HEK293T (cell line): ENCODE measurements at places on chromosomes 5 and 9.

GRCh38 chr5:60271517-60271916 is 378.0 kb upstream of the PDE4D start:
- no peak for DNase-seq

- no peak for DNase-seq
These were observed 230.5 kb downstream of the SYK start for GRCh38 chr9:91032121-91032531.

DNA sequence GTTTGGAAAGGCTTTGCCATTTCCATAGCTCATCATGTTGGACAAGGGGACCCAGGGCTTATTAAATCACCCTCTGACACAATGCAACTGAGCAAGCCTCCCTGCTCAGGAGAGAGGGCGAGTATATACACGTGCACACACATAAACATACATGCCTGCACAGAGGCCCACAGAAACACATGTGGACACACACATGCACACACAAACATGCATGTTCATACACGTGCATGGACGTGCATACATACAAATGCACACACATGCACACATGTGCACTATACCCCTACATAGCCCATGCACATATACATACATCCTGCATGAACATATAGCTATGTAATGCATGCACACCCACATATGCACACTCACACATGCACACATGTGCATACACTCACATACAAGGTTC is 99.5 kb upstream of the ALDH1B1 start:
- DNase-seq = no peak

DNA sequence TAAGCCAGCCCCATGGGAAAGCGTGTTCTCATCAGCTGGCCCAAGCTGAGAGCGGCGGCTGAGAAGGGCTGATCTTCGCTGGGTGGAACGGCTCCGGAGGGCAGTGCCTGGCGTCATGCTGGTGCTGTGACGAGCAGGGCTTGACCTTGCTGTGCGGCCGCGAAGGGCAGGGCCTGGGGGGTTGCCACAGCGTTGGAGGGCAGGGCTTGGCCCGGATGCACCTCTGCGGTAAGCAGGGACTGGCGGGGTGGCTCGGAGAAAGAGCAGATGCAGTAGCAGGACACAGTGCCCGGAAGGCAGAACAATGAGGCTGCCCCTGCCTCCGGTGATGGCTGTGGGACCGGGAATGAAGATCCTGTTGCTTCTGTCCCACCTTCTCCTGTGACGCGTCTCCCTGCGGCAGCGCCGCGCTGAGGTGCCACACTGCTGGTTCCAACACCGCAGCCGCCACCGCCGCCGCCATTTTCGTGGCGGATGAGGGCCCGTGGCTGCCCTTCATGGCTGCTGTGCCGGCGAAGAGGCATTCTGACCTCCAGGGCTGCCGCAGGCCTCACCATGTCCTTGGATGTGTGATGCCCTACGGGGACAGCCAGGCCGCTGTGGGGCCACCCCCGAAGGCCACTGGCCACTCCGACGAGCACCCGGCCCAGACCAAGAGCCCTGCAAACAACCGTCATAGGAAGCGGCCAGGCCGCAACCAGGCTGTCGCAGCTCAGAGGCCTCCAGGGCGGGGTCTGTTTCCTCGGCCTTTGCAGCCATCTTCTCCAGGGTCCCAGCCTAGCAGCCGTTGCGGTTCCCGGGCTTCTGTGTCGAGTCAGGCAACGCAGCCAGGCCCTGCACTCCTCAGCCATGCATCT is 890.5 kb upstream of the CTNND2 start:
- no peak for DNase-seq

DNA sequence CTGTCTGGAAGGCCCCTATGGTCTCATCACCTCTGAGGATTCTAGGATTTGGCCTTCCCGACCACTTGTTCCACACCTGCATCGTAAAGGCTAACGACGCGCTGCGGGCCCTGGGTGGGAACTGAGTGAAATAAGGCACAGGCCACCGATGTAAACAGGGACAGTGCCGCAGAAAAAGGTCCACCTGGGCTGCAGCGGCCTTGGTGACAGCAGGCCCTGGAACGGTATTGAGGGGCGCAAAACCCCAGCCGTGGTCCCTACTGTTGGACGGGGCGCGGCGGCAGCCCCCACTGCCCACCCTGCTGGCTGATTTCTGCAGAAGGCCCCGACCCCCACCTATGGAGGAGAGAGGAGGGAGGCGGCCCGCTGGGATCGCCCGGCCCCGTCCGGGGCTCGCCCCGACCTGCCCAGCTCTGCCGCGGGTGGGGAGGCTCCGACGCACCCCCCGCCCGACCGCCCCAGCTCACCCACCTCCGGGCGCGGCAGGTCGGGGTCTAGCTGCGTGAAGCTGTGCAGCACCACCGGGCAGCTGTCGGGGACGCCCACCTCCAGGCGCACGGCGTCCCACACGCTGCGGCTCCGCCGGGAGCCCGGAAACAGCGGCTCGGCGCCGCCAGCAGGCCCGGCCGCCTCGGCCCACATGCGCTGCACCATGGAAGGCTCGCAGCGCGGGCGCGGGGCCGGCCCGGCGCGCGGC is 391 bp downstream of the RALGDS start:
- DNase-seq = no peak

GRCh38 chr9:1619915-1620710 is 395.0 kb upstream of the SMARCA2 start:
- peak; percentile 10 for DNase-seq

GRCh38 chr5:94503677-94504076 is 114.7 kb downstream of the KIAA0825 start:
- DNase-seq = no peak

- DNase-seq = no peak
These were observed 79.8 kb upstream of the MAMDC2 start for GRCh38 chr9:69963803-69964202.

DNA sequence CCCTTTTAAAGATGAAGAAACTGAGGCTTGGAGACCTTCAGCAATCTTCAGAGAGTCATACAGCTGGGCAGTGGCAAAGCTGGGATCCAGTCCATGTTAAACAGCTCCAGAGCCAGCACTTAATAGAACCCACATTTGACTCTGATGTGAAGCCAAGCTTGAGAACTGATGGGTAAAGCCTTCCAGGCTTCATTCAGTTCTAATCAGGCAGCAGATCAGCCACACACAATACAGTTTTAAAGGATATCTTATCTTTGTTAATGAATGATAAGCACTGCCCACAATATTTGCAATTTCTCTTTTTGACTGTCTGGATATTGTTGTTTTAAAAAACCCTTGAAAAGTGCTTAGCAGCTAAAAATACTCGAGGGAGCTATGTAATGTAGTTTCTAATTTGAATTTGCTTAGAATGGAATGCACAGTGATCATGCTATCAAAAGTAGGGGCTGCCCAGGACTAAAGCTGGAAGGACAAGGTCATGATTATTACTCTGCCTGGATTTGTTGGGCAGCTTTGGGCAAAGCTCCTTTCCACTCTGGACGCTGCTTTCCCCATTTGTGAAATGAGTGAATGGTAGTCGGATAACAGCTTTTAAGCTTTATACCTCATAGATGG is 31.3 kb upstream of the HTR4 start:
- no peak for DNase-seq

DNA sequence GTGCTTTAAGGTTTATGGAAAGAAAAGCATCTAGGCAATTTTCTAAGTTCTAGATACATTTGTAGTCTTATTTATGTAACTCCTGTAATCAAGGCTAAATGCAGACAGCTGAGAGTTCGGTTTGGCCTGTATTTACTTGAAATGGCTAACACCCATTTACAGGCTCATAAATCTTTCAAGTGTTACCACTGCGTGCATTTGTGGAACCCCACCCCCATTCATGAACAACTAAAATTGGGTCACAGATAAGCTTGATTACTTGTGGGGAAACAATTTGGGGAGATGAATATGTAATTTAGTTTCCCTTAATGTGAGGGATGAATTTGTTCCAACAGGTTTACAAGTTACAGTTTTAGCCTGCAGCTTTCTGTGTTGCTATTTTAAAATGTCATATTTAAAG is 360.6 kb downstream of the ARRDC3 start:
- DNase-seq = no peak

DNA sequence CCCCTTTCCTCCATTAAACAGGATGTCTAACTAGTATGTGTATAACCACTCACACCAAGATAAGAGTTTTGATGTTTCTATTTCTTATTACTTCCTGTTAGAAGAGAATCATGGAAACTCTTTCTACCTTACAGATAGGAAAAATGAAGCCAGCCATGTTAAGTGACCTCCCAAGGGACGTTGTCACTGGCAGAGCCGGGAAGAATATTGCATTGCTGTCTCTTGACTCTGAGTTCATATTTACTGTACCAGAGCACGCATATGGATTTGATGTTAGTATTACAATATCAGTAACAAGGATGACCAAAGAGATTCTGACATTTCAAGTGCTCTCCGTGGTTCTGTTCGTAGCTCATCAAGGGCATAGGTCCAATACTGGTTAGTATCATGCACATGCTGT is 12.5 kb upstream of the C5orf63 start:
- DNase-seq = no peak

- DNase-seq = no peak
These were observed 315.5 kb downstream of the FER start for GRCh38 chr5:109063223-109063622.

GRCh38 chr5:134131578-134132350 is 17.3 kb downstream of the TCF7 start:
- DNase-seq = no peak

GRCh38 chr9:80074439-80074838 is 502.7 kb downstream of the TLE4 start:
- no peak for DNase-seq

DNA sequence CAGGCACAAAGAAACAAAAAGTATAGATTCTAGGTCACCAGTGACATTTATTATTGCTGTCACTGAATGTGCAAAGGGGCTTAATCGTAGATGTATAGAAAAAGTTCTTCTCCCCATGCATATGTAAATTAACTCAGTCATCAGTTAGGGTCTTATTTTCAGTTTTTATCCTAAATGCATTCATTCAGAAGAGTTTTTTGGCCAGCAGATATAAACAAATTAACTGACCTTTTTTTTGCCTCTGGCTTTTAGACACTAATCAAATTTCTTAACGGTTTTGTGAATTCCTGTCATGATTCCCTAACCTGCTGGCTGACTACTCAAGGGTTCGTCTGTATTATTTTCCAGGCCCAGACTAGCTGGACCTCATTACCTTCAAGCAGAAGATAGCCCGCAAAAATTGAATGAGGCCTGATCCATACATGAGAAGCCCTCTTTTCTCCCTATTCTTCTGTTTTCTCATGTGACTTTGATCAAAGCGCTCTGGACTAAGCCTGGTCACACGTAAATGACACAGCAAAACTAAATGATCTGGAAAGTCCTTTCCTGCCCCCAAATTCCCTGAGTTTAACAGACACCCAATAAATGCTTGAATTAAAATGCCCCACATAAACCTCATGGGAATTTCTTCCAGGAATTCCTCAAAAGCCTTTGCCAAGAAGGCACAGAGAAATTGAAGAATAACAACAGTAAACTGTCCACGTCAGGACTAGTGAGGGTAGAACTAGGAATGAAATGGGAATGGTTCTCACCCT is 83.7 kb downstream of the MYO10 start:
- no peak for DNase-seq

- DNase-seq = no peak
These were observed 18.0 kb downstream of the FEM1C start for GRCh38 chr5:115526604-115527003.

GRCh38 chr9:15755660-15756059 is 202.8 kb downstream of the CCDC171 start:
- no peak for DNase-seq

- no peak for DNase-seq
These were observed 65.3 kb downstream of the NDST1 start for GRCh38 chr5:150573216-150573615.

DNA sequence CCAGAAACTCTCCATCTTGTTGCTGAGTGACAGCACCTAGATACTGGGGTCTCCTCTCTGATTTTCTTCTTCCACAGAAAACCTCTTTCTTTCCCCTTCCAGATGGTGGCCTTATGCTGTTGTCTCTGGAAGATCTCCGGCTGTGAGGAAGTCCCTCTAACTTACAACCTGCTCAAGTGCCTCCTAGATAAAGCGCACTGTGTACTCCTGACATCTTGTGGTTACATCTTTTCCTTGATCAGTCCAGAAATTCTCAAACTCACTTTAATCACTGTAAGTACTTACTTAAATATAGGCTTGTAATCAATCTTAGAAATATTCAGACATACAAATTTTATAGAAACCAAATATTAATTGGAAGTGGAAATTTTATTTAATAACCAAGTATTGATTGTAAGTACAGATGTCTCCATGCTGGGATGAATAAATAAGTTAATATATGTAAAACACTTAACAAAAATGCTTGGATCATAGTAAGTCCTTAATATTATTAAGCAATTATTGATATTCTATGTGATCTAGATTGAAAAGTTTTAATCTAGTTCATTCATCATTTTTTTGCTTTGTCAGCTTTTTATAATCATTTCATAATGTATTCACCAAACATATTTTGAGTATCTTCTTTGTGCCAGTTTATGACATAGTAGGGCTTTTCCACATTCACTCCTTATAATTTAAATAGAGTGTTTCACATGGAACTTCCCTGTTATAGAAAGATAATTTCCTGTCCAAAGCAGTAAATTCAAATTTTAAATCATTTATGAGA is 1381.4 kb upstream of the CDH6 start:
- no peak for DNase-seq

- DNase-seq = no peak
These were observed 20.7 kb downstream of the PLK2 start for GRCh38 chr5:58439094-58439644.

DNA sequence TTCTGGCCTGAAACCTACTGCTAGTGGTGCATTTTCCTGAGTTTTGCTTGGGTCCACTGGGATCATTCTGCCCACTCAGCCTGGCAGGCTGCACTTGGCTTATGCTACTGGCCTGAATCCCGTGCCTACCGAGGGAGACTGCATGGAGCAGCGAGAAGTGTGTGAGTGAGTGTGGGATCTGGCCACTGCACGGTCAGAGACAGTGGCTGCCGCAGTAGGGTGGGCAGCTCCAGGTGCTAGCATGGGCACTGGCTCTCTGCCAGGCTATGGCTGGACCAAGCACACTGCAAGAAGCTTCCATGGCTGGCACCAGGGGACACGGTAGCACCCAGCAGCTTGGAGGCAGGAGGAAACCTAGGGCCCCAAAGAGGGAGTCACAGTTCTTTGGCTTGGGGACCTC is 1058.7 kb upstream of the ACO1 start:
- no peak for DNase-seq
